ENCODE measurements at places on chromosomes 13 and 19. TPM values are rescaled to one million over a fixed set of nuclear protein-coding genes. Genes with fewer than 3 reads are reported as not detected.

The APOC4 gene
- total RNA-seq, result not detected

DNA sequence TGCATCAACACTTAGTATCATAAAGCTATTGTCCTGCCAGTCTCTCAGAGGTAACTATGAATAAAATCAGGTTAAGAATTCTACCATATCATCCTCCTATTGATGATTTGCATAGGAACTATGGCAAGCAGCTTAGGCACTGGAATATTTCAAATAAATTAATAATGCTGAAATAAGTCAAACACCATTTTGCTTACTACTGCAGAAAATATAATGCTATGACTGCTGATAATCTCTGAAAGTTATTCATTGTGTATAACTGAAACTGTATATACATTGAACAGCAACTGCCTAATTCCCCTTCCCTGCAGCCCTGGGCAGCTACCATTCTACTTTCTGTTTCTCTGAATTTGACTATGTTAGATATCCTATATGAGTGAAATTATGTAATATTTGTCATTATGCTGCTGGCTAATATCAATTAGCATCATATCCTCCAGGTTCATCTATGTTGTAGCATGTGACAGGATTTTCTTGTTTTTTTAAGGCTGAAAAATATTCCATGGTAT is 318.8 kb upstream of the SGCG start:
- DNase-seq, result no peak

GRCh38 chr13:42487221-42487620 is 86.7 kb upstream of the TNFSF11 start:
- DNase-seq, result no peak

DNA sequence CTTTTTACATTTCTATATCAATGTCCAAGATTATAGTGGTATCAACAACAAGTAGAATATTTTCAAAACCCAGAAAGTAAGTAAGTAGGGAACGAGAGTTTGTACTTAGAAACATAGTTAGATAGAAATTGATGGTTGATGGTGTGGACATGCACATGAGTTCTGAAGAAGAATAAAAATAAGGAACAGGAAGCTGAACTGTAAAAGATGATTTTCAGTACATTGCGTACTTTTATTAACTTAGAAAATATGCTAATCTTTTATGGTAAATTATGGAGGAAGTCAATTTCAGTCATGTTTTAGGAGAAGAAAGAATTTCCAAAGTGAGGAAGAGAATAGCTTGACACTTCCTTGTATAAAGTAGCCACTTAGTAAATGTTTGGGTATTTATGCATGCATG is 12.3 kb upstream of the GPR18 start:
- DNase-seq, result no peak

GRCh38 chr13:106369858-106370257 is 165.6 kb downstream of the EFNB2 start:
- no peak for DNase-seq

The GRIK5 gene
- total RNA-seq, result 3.8 TPM

DNA sequence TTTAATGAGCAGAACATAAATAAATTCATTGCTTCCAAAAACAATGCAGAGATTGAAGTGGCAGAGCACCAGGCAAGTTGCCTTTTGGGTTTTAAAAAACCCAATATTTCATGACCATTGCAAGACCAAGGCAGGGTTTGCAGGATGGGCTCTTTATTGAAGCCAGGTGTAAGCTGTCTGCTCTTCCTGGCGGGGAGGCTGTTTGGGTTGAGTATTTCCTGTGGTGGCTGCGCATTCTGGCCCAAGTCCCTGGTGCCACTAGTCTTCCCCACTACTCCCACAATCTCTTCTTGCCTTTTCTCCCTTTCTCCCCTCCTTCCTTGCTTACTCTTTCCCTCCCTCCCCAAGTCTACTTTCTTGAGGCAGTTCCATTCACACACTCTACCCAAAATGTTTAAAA is 116.4 kb downstream of the AKAP11 start:
- DNase-seq, result no peak

DNA sequence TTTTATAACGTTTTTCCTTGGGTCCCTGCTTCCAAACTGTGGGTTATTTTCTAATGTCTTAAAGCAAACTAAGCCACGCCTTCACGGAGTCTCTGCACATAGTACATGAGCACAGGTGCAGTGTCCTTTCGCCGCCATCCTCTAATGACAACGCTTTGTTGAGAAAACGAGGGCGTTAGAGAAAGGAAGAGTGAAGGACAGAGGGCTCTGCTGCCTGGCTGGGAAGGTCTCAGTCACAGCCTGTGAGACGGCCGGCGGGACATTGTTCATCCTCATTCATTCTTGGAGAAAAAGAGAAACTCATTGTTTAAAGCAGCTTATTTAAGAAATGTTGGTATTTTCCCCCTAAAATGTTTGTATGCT is 9.5 kb downstream of the IL17D start:
- no peak for DNase-seq

DNA sequence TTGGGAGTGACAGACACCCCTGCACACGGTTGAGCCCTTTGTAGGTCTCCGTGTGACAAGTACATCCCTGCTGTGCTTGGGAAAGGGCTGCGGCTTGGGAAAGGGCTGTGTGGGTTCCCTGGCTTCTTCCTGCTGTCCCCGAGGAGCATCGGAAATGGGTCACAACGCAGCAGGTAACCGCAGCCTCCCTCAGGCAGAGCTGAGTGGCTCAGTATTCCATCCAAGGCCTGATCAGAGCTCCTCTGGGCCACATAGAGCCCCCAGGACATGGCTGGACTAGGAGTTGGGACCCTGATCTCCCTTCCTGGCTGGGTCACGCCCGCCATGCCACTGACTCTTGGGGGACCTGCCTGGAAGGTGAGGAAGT is 16.3 kb downstream of the TECR start:
- no peak for DNase-seq

The CRLF1 gene
- total RNA-seq, result not detected

- no peak for DNase-seq
These were observed 126.5 kb downstream of the PIBF1 start for GRCh38 chr13:72908416-72908815.

- peak; percentile 55 for DNase-seq
These were observed 729 bp upstream of the MADCAM1 start for GRCh38 chr19:495402-496111.

The ZNF723 gene
- 0.14 TPM for total RNA-seq

GRCh38 chr13:98429977-98430736 is 146.8 kb downstream of the STK24 start:
- no peak for DNase-seq

GRCh38 chr13:60435762-60436374 is 38.8 kb downstream of the TDRD3 start:
- DNase-seq, result no peak

DNA sequence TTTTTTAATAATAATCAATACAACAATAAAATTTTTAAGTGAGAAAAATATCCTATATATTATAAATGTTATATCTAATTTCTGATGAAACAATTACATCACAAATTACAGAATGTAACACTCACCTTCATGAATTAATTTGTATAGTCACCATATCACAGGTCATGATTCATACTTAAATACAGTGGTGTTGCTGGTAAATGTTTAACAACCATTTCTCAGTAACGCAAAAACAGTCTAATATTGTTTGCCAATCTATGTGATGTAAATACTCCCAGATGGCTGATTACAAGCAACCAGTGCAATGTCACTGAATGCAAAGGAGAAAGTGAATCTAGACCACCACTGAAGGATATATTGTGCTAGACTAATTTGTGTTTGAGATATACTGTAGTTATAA is 97.5 kb downstream of the DIAPH3 start:
- no peak for DNase-seq

- DNase-seq, result no peak
These were observed 741.0 kb downstream of the UQCRFS1 start for GRCh38 chr19:28471731-28472510.

DNA sequence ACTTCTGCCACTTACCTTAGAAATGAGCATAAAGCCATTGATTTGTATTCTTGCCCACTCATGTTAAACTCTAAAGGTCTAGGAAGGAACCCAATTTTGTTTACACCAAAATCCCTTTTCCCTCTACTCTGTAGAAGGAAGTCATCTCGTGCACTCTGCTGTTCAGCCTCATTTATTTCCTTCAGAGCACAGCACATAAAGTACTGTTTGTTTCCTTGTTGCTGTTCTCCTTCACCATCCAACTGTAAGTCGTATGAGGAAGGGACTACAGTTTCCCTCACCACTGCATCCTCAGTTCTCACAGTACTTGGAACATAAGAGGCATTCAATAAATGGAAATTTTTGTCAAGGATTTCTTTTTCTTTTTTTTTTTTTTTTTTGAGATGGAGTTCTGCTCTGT is 24.6 kb downstream of the CDADC1 start:
- DNase-seq, result no peak

DNA sequence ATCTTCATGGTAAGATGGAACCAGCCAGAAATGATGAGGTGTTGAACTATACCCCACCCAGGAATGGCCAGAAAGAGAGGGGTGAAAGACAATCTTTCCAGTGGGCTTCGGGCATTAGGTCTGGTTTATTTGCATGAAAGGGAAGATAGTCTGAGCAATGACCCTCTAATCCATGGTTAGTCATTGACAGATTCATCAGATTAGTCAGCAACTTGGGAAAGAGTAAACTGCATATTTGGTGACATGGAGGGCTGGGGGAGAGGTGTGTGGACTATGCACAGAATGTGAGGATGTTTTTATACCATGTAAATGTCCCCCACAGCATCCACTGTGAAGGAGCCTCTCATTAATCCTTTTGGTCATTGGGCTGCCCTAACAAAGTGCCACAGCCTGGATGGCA is 30.1 kb upstream of the USP12 start:
- no peak for DNase-seq

GRCh38 chr19:34662919-34663318 is 14.0 kb downstream of the SCGB2B2 start:
- DNase-seq, result peak; percentile 40
